Astrocyte of the cerebellum (primary cell): ENCODE measurements at places on chromosomes 4 and X.

DNA sequence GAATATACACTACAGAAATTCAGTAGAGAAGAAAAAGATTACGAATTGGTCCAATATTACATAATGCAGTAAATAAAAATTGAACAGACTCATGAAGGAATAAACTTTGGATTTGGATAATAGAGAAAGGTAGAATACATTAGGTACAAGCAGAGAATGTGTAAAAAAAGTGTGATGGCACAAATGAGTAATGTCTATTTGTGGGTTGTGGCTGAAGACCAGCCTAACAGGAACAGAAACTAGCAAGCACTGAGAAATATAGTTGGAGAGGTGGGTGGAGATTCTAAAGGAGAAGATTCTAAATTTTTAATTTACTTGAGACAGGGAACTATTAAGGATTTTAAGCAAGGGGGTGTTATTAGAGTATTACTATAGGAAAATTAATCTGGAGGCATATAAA lies 15.2 kb upstream of the CLOCK start:
- DNase-seq, result no peak

- no peak for DNase-seq
Observed at GRCh38 chr4:79598801-79599200, 190.8 kb upstream of the GK2 start.

- no peak for DNase-seq
Observed at GRCh38 chr4:150722908-150723362, 141.0 kb downstream of the MAB21L2 start.

DNA sequence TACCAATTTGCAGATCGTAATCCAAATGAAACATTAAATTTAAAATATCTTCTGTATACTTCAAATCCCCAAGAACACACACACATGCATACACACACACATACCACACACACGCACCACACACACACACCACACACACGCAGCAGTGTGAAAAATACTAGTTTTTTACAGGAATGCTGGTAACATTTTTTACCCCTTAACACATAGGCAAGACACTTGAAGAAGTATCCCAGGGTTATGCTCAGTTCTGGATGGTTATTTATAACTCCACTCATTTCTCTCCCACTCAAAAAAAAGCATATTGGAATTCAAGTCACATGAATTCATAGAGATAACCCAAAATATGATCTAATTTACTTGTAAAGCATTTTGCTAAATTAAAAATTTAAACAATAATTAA lies 325.5 kb upstream of the SLC7A11 start:
- no peak for DNase-seq

DNA sequence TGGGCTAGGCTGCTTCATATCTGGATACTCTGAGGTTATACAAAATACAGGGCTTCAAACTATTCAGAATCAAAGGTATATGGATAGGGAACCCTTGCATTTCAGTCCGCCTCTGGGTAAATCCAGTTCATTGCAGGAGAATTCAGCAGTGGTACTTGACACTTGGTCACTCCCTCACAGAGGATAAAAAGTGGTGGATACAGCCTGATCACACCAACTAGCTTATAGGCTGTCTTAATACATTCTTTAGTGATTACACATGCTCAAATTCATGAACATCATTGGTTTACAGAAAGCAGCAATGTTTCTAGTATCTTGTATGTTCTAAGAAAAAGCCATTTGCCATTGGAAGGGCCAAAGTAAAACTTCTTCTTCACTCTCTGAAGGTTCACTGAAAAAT lies 104.8 kb upstream of the PDE5A start:
- no peak for DNase-seq

- DNase-seq, result no peak
Observed at GRCh38 chr4:19930742-19931141, 321.0 kb upstream of the SLIT2 start.

DNA sequence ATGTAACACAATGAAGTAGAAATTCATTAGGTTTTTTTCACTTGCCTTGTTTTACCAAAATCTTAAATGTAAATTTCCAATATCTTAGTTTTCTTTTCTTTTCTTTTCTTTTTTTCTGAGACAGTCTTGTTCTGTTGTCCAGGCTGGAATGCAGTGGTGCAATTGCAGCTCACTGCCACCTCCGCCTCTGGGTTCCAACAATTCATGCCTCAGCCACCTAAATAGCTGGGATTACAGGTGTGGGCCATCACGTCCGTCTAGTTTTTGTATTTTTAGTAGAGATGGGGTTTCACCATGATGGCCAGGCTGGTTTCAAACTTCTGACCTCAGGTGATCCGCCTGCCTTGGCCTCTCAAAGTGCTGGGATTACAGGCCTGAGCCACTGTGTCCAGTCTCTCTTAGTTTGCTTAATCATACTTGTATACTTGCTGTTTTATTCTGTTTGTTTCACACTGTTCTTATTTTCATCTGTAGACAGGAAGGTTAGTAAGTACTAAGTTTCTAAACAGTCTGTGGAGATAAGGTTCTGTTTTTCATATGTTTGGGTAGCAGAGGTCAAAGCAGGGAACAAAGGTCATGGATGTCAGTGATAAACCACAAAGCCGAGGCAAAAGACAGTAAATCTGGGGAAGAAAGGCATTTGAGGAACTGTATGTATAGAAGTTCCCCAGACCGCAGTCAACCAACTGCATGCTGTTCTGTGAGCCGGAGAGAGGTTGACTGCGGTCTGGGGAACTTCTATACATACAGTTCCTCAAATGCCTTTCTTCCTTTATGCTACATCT lies 129.1 kb downstream of the CBR4 start:
- DNase-seq, result no peak

GRCh38 chr4:116839826-116840225 lies 245.6 kb downstream of the TRAM1L1 start:
- DNase-seq, result peak; percentile 87

DNA sequence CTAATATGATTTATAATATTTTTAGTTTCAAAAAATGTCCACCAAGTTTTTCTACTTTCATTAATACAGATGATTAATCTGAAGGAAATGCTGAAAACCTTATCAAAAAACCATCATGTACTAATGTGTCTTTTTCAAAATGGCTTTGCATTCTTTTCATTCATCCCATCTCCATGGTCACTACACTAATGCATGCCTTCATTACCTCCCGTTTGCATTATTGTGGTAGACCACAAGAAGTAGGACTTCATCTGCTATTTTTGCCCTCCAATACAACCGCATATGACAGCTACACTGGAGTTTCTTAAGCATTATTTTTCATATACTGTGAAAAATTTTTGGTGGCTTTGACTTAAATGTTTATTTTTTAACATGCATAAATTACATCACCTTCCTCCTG lies 37.9 kb upstream of the FSTL5 start:
- DNase-seq, result peak; percentile 84

GRCh38 chr4:149409146-149409545 lies 406.5 kb downstream of the IQCM start:
- peak; percentile 82 for DNase-seq

GRCh38 chrX:31563792-31564191 lies 492.0 kb upstream of the FTHL17 start:
- no peak for DNase-seq

GRCh38 chr4:30536231-30536630 lies 183.9 kb upstream of the PCDH7 start:
- DNase-seq, result no peak

GRCh38 chr4:72663828-72664227 lies 94.8 kb upstream of the ADAMTS3 start:
- DNase-seq, result no peak

DNA sequence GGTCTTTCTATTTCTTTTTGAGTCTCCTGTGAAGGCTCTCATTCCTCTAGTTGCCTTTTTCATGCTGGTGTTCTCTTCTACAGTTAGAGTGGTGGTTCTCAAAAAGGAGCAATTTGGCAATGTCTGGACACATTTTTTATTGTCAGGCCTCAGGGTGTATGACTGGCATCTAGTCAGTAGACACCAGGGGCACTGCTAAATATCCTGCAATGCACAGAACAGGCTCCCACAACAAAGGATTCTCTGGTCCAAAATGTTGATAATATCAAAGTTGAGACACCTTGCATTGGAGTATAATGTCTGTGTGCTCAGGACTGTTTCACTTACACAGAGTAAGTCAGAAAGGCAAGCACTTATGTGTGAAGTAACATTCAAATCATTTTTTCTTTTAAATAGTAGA lies 1360.7 kb downstream of the ADGRL3 start:
- DNase-seq, result no peak

DNA sequence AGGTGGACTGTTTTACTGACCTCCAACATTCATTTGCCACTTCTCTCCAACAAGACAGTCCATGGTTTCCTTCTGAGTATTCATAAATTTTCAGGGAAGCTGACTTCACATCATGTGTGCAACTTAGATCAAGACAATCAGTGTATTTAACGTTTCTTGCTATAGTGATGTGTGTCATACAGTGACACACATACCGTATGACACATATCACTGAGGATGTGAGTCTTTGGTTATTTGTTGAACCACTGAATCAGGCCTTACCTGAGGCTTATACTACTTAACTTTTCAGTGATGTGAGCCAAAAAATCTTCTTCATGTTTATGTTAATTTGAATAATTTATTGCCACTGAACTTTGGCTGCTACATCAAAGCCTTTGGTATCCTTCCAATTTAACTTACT lies 166.8 kb downstream of the BMPR1B start:
- no peak for DNase-seq

GRCh38 chrX:24215272-24215671 lies 65.7 kb downstream of the ZFX start:
- no peak for DNase-seq

DNA sequence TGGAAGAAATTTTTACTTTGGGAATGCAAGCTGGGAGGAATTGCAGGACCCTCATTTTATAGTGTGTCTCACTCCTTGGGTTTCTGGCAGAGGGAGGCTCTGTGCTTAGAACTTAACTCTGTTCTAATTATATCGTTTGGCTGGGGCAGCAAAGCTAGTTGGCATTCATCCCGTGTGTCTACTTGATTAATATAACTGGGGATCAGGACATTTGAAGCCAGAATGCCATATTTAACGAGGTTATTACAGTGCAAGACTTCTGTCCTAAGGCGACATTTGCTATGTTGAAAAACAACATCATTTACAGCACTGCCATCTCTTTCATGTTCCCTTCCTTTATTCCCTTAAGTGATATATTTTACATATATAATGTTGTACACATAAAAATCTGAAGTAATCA lies 179.1 kb upstream of the TBC1D9 start:
- no peak for DNase-seq

- no peak for DNase-seq
Observed at GRCh38 chr4:55218041-55218440, 92.6 kb upstream of the KDR start.

DNA sequence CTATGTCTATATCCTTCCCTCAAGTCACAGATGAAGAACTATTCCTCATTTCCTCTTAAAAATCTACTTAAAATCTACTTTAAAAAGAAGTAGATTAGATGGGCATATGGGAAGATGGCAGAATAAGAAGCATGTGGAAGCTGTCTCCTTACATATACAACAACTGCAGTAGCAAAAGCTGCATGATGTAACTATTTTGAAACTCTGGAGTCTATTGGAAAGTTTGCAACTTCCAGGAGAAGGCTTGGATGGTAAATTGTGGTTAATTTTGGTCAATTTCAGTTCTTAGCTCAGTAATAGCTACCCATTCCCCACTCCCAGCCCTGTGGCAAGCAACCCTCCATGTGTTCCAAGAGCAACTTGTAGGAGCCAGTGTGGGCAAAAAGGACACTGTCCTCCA lies 36.9 kb downstream of the MORC4 start:
- DNase-seq, result no peak

DNA sequence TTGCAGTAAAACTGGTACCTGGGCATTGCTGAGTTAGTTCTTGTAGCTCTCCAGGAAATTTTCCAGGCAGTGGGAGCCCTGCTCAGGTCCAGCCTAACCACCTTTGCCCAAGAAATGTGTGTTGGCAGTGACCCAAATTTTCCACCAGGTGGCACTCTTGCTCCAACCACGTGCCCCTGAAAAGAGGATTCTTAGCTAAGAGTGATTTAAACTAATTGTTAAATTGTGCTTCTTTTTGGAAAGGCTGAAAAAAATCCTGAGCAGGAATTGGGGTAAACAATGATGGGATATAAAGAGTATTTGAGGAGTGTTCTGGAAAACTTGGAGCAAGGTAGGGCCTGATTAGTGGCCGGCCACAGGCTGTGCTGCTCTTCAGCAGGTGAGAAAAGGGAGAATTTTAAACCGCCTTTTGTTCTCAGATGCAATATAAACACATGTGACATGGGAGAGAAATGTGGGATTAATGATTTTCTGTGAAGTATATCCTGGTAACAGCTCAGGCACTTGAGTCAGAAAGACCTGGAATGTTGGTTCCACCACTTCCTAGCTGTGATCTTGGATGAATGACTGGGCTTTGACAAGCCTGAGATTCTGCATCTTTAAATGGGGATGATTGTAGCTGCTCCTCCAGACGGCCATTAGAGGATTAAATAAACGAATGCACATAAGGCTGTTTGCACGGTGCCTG lies 219.6 kb downstream of the PTTG2 start:
- peak; percentile 69 for DNase-seq

DNA sequence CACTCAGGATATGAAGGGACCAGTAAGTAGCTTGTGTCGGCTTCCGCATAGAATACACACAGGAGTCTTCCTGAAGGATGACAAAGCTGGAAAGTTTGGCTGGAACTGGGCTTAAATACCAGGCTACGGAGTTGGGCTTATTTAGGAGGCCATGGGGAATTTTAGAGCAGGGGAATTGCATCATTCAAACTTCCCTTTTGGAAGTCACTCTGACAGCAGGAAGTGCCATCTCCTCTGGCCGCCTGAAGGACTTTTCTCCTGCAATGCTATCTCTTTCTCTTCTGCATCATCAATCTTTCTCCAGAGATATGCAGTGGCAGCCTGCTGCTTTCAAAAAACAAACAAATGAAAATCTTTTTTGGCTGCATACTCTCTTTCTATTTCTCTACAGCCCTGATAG lies 48.4 kb upstream of the PAK3 start:
- DNase-seq, result no peak

DNA sequence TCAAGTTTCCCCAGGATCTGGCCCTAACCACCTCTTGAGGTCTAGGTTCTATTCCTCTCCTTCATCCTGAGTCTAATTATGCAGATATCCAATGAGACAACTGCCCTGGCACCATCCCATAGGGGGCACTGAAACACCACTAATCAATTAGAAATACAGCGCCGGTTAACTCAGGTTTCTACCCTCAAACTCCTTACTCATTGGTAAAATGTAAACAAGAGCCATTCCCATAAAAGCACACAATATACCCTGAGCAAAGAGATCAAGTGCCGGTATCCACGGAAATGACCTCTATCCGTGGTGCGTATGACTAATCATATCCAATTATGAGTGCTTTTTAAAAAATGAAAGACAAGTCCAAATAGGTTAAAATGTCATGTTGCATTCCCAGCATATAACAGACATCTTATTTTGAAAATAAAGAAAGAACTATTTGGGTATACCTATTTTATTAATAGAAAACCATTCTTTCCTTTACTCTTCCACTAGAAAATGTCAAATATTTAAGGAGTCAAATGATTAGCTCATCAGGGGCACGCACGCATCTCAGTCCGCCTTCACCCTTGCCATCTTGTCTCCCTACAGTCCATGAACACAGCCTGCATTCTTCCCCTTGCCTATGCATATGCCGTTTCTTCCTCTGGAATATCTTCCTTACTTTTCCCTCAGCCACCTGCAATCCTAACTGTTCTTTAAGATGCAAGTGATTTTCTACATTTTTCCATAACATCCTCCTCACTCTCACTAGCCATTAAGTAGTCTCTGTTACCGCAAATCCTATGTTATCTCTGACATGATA lies 141.1 kb downstream of the MAML3 start:
- DNase-seq, result peak; percentile 63

GRCh38 chrX:151828439-151829080 lies 84.1 kb upstream of the MAGEA4 start:
- DNase-seq, result no peak
